ENCODE measurements at places on chromosomes 7 and 10. TPM values are rescaled to one million over a fixed set of nuclear protein-coding genes. Genes with fewer than 3 reads are reported as not detected.

- DNase-seq = no peak
These were observed 4.0 kb downstream of the SFMBT2 start for GRCh38 chr10:7406712-7407333.

- DNase-seq = peak; percentile 84
These were observed 97.7 kb downstream of the SH3PXD2A start for GRCh38 chr10:103757531-103758293.

- DNase-seq = no peak
These were observed 3.5 kb downstream of the FASTK start for GRCh38 chr7:151076863-151077704.

DNA sequence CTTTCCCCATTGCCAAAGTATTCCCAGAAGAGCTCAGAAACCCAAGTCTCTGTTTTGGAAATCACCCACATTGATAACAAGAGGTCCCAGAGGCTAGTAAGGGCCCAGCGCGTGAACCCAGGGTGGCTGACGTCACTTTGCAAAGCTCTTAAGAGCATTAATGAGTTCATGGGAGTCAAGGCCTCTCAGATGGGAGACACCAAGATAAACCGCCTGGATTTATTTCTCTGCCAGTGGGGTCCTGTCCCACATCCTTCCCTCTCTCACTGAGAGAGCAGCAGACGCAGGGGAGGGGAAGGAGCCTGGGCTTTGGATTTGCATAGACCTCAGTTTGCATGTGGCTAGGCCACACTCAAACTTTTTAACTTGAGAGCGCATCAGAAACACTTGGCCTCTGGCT, 184.8 kb upstream of the PDE1C start:
- DNase-seq = no peak

DNA sequence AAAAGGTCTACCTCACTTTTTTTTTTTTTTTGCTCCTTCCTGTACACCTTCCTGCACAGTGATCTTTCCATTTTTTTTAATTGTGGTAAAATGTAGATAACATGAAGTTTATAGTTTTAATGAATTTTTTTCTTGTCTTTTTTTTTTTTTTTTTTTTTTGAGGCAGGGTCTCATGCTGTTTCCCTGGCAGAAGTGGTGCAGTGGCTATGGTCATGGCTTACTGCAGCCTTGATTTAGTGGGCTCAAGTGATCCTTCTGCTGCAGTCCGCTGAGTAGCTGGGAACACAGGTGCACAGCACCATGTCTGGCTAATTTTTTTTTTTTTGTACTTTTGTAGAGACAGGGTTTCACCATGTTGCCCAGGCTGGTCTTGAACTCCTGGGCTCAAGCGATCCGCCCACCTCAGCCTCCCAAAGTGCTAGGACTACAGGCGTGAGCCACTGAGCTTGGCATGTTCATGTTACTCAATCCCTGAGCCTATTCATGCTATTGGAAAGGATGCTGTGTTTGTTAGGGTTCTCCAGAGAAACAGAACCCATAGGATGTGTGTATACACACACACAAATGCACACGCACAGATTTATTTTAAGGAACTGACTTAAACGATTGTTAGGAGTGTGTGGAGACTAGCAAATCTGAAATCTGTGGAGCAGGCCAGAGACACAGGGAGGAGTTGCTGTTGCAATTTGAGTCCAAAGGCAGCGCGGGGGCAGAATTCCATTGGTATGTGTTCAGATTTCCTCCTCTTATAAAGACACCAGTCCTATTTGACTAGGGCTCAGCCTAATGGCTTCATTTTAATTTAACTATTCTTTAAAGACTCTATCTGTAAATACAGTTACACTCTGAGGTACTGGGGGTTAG, 29.1 kb downstream of the GALNT11 start:
- DNase-seq = peak; percentile 85

GRCh38 chr7:154794147-154794780, 208.7 kb downstream of the PAXIP1 start:
- DNase-seq = no peak

DNA sequence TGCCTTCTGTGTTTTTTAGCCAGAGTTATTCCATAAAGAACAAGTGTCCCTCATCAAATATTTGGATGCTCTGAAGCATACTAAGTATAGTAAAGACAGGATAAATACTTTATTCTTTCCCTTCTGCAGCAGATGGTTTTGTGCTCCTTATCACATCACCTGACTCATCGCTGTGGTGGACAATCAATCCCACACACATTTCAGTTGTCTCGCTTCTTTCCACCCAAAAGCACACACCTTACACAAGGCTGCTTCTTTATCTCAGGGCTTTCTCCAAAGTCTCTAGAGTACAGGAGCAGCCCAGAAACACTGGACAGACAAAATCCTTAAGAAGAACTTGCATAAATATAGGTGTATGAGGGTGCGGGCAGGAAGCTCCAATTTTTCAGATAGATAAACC, 43.4 kb downstream of the IGF2BP3 start:
- DNase-seq = no peak

- DNase-seq = no peak
These were observed 107.4 kb downstream of the ARL4A start for GRCh38 chr7:12794722-12795302.

DNA sequence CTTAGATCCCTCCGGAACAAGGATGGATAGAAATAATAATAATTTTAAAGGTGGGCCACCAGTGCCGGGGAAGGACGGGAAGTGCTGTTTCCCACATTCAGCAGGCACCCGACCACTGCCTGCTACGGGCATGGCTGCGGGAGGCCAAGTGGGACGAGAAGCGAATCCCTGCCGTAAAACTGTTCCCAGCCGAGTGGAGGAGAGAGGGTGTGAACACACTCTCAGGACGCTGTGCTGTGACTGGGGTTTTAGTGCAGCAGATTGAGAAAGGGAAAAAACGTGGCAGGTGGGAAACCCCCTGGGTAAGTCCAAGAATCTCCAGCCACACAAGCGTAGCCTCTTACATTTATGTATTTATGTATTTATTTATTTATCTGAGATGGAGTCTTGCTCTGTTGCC, 158.8 kb downstream of the DNAJB6 start:
- DNase-seq = no peak

DNA sequence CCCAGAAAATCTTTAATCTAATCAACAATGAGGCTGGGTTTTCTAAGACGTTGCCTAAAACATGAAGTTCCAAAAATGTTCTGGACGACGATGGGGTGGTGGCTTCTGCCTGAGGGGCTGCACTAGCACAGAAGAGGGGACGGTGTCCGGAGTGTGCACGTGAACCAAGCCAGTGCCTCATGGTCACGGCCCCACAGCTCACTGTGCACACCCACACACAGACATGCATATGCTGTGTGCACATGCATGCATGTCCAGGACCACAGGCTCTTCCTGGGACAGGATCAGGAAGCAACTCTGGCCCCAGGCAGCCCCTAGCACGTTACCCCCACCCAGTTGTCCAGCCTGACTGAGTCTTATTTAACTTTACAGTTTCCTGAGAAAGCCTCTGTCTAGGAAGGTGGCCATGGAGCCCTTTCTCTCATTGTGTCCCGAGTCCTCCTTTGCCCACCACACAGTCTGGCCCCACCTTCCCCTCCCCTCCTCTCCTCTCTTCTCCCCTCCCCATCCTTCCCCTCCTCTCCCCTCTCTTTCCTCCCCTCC, 100.8 kb downstream of the DNAJB6 start:
- DNase-seq = peak; percentile 60

DNA sequence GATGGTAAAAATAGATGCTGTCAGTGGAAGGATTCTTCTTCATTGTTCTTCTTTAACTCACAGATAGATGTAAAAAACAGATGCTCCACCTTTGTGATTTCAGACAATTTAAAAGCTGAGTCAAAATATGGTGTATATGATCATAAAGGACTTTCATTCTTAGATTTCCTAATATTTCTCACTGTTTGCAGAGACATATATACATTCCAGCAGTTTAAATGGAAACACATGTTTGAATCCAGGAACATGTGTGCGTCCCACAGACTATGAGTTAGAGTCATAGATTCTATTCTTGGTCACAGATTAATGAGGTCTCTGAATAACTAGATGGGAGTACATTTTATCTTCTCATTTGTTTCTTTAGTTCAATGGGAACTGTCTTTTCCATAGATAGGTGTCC, 109.6 kb downstream of the BICC1 start:
- no peak for DNase-seq

DNA sequence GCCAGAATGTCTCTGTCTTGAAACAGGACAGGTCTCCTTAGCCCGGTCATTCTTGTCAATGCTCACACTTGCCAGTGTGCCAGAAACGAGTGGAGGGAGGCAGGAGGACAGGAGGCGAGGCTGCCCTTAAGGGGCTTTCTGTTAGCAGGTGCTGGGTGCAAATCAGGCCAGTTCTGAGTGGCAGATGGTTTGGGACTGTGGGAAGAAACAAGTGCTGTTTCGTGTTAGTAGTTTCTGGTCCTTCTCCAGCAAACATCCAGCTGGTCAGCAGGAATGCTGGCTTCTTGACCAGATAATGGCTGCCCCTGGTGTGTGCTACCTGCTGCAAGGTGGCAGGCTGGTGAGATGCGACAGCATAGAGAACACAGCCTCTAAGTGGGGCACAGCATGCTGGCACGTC, 8.2 kb upstream of the NDUFB2 start:
- no peak for DNase-seq

GRCh38 chr10:72954596-72955554, at the start of gene PLA2G12B:
Gene PLA2G12B (minus strand): TSS chr10:72954806. CDS start chr10:72954685, 121 bp downstream.
- no peak for DNase-seq

GRCh38 chr10:29689001-29689400, 54.2 kb upstream of the SVIL start:
- DNase-seq = no peak

DNA sequence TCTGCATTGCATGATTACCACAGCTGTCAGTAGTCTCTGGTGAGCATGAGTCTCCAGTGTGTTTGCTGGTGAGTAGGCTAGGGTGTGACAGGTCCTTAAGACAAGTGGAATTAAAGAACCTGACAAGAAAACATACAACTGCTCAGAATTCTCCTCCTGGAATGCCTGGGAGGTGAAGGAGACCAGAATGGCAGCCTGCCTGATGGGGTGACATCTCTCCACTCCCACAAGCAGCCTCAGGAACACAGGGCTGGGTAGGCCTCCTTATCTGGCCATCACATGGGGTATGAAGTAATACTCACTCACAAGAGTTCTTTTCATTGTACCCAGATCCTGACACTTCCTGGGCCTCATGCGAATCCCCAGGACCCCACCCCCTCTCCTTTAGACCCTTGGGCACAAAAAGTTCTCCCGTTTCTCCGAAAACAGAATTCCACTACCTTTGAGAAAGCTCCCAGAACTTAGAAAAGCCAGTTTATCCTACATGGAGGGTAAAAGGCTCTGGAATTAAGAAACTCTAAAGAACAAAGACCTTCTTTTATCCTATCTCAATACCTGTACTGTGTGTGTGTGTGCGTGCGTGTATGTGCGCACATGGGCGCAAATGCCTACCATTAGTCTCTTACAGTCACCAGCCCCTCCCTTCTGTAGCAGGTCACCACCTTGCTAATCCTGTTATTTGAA, 33.4 kb upstream of the C1GALT1 start:
- no peak for DNase-seq

DNA sequence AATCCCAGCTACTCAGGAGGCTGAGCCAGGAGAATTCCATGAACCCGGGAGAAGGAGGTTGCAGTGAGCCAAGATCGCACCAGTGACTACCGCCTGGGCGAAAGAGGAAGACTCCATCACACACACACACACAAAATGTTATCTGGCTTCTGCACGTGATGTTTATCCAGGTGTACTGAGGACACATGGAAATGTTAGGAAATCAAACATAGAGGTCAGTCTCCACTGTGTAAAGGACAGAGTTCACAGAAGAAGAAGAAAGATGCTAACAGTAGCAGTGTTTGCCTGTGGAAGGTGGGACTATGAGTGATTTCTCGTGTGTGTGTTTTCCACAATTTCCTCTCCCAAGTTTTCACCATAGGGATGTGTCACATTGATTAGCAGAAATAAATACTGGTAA, 256.9 kb downstream of the ELMO1 start:
- DNase-seq = no peak

- DNase-seq = no peak
These were observed 101.6 kb downstream of the UBE2H start for GRCh38 chr7:129851174-129851573.

DNA sequence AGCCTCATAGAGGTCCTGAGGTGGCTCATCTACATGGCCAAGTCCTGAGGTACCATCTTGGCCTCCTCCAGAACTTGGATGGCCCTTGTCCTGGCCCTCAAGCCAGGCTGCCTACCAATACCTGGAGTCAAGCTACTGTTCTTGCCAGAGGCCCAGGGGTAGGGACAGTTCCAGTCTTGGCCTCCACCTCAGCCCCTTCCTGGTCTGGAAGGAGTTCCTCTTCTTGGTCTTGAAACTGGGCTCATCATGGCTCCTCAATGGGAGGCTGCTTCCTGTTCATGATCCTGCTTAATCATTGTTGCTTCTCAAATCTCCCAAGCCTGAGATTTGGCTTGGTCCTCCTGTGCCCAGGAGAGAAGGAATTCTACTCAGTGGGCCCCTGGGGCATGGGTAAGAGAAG, 3.9 kb downstream of the HPS6 start:
- peak; percentile 56 for DNase-seq

GRCh38 chr10:131396121-131397050, 84.9 kb upstream of the TCERG1L start:
- peak; percentile 25 for DNase-seq

GRCh38 chr7:47088329-47089067, 493.4 kb downstream of the TNS3 start:
- no peak for DNase-seq

DNA sequence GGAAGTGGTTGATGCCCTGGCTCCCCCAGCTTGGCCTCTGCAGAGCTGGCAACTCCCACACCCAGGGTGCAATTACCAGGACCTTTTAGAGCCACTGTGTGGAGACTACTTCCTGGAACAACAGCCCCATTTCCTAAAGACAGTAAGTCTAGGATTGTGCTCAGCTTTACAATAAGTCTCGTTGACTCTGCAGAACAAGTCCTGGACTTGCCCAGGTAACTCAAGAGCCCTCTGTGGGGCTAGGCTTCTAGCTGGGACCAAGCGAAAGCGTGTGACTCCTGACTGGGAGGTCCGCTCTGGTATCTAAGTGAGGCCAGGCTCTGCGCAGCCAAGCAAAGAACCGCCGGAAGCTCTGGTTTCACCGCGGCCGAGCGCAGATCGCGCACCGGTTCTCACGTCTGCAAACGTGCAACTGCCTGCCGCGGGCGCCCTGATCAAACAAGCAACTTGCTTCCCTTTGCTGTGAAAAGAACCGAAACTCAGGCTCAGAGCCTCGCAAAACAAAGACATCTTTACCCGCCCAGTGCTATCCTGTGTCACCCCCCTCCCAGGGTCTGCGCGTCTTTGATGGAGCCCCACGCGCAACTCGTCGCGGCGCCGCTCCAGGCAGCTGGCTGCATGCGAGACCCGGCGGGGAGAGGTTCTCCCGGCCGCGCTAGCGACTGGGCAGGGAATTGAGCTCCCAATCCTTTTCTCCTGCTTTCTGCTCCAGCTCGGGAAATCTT, 4.4 kb upstream of the PDLIM1 start:
- no peak for DNase-seq

- DNase-seq = no peak
These were observed 445.2 kb upstream of the FZD8 start for GRCh38 chr10:36087006-36088005.

- no peak for DNase-seq
These were observed 76.5 kb upstream of the PPP1R3C start for GRCh38 chr10:91709394-91709798.

The SLC29A4 gene
- 1.4 TPM for total RNA-seq

The TAS2R5 gene
- total RNA-seq = 0.90 TPM

The SPDYE6 gene
- total RNA-seq = not detected

The IFIT2 gene
- total RNA-seq = 6.1 TPM

The SLIT1 gene
- total RNA-seq = 0.23 TPM

The CAMK1D gene
- 17.8 TPM for total RNA-seq

The MMRN2 gene
- 46.6 TPM for total RNA-seq

Measured in posterior vena cava (tissue), 2 donors.